Fibroblast of skin of left biceps (primary cell): ENCODE measurements at places on chromosomes 16 and 17.

GRCh38 chr17:81383504-81384421 lies 11.5 kb upstream of the BAHCC1 start:
- no peak for DNase-seq

DNA sequence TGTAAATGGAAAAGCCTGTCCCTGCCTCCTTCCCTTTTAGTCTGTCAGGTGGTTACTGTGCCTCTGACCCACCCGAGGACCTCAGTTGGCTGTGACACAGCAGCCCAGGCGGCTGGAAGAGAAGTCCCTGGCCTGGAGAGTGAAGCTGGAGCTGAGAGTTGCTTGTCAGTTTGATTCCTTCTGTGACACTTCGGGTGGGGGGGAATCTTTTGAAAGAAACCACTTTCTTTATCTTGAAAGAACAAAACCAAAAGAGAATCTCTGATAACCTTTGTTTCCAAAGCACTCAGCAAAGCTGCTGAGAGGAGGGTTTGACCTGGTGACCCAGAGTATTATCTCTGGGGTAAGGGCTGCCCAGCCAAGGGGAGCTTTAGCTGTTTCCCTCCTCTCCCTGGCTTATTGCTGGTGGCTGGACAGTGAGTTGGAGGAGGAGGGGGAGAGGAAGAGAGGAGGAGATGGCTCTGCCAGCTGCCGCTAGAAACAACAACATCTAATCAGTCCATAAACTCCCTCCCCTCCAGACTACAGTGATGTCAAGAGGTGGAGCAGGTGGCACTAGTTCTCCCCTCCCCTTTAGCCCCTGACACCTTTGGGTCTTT lies 34.0 kb downstream of the YPEL2 start:
- no peak for DNase-seq

DNA sequence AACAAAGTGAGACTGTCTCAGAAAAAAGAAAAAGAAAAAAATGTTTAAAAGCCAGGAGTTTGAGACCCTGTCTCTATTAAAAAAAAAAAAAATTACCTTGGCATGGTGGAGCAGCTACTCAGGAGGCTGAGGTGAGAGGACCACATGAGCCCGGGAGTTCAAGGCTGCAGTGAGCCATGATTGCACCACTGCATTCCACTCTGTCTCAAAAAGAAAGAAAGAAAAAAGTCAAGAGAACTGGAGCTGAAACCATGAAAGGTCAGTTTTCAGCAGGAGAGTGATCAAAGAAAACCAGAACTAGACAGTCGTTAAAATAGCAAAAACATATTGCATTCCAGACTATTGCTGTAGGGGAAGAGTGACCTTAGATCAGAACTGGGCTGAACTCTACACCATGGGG lies 8.8 kb downstream of the QPRT start:
- DNase-seq: no peak

- DNase-seq: no peak
Observed at GRCh38 chr17:44314031-44314430, 5.6 kb downstream of the RUNDC3A start.

- no peak for DNase-seq
Observed at GRCh38 chr17:82587234-82588086, 60.8 kb downstream of the WDR45B start.

DNA sequence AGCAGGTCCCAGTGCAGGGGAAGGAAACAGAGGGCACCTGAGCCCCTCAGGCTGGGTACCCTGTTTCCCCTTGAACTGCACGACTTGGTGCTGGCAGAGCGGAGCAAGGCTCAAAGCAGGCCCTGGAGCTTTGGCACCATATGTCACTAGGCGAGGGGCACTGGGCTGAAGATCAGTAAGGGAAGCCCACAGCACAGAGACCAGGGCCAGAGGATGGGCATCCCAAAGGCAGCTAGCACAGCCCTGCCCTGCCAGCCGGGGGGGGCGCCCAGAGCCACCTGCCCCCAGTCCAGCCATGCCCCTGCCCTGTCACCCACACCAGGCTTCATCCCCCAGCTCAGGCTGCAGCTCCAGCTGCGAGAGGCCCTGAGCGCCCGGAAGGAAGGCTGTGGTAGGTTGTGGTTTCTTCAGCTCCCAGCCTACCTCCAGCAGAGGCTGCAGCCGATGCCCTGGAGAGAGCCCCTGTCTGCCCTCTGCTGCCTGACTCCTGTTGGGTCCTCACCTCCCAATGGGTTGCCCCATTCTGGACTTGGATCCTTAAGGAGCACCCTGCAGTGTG lies 10.9 kb downstream of the NHERF1 start:
- DNase-seq: no peak

DNA sequence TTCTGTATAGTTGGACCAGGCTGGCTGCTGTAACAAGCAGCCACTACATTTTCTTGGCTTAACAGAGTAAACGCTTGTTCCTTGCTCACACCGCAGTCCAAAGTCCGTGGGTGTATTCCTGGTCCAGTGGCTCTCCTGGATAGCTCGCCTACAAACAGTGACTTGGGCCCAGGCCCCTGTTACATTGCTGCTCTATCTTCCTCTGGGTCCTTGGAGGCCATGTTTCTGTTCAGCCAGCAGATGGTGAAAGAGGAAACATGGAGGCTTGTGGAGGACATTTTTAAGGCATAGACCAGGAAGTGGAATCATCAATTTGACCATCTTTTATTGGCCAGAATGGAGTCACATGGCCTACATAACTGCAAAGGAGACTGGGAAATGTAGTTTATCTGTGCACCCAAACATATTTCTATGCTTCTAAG lies 55.1 kb downstream of the ATP2C2 start:
- DNase-seq: no peak

GRCh38 chr16:68612996-68613395 lies 32.1 kb upstream of the CDH3 start:
- no peak for DNase-seq

DNA sequence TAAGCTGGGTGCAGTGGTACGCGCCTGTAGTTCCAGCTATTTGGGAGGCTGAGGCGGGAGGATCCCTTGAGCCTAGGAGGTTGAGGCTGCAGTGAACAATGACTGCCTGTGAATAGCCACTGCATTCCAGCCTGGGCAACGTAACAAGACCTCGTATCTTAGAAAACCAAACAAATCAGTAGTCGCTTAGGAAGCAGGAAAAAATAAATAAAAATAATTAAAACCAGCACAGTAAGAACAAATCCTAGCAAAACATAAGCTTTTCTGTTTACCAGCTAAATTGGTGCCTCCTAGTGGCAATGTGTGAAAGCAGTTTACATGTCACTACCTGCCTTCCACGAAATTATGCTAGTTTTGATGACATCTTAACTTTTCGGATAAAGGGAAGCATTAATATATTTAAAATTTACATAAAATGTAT lies 1.3 kb downstream of the ARMC5 start:
- DNase-seq: no peak

DNA sequence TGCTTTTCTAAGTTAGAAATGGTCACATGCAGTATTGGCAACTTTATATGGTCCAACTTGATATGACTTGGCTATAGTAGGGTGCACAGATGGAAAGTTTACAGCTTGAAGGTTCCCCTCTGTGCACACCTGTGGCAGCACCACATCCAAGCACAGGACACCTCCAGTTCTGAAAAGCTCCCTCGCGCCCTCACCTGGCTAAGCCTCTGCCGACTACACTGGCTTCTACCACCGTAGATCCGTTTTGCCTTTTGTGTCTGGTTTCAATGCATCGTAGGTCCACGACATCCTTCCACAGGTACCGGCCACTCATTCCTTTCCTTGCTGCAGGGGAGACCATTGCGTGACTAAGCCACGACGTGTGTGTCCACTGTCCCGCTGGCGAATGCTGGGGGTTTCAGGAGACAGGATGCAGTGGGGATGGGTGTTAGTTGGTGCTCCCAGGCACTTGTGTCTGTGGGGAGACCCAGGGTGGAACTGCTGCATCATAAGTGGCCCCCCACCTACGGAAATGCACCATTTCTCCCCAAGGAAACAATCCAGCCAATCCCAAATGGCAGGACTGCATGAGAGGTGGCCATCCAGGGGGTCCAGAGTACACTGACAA lies 4.9 kb upstream of the RASD1 start:
- no peak for DNase-seq

DNA sequence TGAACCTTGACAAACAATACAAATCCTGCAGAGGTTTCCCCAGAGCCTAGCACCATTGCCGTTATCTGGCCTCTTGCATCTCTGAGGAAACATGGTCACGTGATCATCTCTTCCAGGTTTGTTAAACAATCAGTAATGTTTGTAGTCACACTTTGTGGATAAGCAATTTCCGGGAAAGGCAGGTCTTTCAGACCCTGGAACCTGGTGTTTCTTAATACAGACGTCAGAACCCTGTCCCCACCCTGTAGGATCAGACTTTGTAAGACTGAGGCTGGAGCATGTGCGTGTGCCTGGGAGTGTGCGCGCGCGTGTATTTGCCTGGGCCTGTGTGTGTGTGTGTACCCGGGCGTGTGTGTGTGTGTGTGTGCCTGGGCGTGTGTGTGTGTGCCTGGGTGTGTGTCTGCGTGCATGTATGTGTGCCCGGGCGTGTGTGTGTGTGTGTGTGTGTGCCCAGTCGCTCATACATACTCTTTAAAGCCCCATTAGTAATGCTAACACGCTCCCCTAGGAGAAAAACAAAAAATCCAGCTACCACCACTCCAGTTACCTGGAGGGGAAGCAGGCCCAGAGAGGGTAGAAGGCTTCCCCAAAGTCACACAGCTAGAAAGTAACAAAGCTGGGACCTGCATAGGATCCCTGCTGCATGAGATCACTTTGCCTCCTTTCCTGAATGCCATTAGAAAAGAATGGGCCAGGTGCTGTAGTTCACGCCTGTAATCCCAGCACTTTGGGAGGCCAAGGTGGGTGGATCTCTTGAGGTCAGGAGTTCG lies 5.3 kb downstream of the CTNS start:
- DNase-seq: no peak
